ENCODE measurements at places on chromosomes 6 and 20. TPM values are rescaled to one million over a fixed set of nuclear protein-coding genes. Genes with fewer than 3 reads are reported as not detected.

MRPS18A gene
- 48.0 TPM for total RNA-seq

C6orf52 gene
- 2.1 TPM for total RNA-seq

ZBTB9 gene
- 11.7 TPM for total RNA-seq

ZC3H12D gene
- 0.12 TPM for total RNA-seq

CCM2L gene
- 0.68 TPM for total RNA-seq

POU5F1 gene
- total RNA-seq = 10.8 TPM

KHDC3L gene
- total RNA-seq = not detected

LY6G6C gene
- total RNA-seq = not detected

Measured in A549 treated with Hydrocortisone at 1 μM for 4 hours (cell line).